C1 segment of cervical spinal cord (tissue), 14 donors: ENCODE measurements at places on chromosomes 2 and 18.

- no peak for DNase-seq
Measured at GRCh38 chr2:212842544-212843185, 304.1 kb upstream of the ERBB4 start.

DNA sequence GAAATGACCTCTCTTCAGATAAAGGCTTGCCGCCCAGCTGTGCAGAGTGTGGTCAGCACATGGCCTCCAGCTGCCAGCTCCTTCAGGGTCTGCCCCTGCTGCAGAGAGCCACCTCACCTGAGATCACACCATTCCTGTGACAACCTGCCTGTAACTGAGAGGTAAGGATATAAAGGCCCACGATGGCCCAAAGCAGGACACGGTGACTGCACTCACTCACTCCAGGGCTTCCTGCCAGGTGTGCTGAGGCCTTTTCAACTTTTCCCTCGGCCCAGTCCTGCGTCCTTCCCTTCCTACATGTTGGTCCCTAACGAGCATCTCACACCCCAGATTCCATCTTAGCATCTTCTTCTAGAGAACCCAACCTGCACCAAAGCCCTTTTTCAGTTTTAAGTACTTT lies 36.2 kb downstream of the ANKRD44 start:
- DNase-seq: no peak

DNA sequence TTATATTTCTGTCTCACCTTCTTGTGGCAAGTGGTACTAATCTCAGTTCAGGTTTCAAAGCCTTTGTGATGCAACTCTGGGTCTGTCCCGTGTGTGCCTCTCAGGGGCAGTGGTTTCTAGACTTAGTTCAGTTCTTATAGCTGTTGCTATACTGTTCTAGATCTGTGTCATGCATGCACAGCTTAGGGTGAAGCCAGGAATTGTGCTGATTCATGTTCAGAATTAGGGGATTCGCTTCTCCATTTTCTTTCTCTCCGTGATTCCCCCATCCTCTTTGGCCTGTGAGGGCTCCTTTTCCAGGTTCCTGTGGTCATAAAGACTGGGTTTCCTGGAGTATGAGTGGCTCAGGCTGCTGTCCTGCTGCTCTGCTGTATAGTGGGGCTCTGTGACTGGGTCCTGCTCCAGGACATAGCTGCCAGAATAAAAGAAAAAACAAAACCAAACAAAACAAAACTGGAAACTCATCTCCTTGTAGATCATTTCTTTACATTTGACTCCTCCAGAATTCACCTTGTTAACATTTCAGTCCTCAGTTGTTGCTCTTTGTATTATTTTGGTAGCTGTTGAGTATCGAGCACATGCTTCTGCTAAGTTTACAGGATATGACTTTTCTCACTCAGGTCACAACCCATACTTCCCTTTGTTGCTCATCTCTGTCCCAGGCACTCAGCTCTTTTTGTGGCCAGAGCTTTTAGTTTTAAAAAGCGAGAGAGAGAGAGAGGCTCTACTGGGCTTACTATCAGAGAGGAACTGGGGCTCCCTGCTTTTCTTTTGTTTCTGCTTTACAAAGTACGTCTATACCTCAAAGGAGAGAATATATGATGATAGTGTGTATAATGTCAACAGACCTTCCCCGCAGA lies 34.2 kb downstream of the CERS6 start:
- DNase-seq: no peak

DNA sequence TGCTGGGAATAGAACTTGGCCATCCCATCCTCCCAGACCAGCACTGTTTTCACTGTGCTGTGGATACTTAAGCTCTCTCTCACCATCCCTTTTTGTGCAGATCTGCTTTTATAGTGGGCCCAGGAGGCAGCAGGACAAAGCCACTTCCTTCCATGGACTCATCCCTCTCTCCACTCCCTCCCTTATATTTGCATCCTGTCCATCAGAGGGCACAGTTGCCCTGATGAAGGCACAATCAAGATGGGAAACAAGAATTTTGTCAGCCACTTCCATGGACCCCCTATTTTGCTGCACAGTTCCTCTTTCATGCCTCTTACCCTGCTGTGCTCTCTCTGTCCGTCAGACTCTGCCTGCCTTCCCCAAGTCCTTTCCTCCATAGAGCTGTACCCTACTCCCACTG lies 338.7 kb downstream of the HRH4 start:
- DNase-seq: no peak

DNA sequence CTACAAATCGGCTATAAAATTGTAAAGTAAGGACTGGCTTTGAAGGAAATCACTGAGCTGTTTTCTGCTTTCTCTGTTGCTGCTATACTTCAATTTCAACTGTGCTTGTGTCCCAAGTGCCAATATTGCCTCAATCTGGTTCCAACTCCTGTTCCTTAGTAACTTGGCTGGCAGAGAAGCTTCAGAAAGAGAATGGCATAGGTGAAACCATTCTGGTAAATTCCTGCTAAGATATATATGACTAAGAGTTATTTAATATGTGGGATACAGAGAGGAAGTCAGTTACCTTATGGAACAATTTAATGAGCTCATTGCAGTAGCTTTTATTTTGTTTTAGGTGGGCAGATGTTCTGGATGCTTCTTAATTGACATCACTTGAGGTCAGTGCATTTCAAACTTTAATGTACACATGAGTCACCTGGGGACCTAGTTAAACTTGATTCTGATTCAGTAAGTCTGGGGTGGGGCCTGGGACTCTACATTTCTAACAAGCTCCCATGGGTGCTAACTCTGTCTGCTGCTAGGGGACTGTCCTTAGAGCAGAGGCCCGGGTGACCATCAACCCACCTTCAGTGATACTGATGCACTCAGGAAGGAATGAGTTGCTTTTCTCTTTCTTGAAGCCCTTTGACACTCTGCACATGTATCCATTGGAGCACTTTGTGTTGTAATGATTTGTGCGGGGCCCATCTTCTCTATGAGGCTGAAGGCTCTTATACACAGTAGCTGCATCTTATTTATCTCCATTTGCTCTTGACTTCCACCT lies 47.6 kb downstream of the LIPG start:
- DNase-seq: no peak

GRCh38 chr18:58669731-58670378 lies 1.4 kb upstream of the MALT1 start:
- no peak for DNase-seq

GRCh38 chr2:128982001-128982400 lies 663.3 kb upstream of the HS6ST1 start:
- DNase-seq: no peak

- no peak for DNase-seq
Measured at GRCh38 chr18:22337306-22337705, 80.4 kb downstream of the CTAGE1 start.

GRCh38 chr2:189424961-189425360 lies 16.3 kb upstream of the WDR75 start:
- no peak for DNase-seq

- DNase-seq: no peak
Measured at GRCh38 chr2:235703711-235704295, 210.0 kb downstream of the AGAP1 start.

DNA sequence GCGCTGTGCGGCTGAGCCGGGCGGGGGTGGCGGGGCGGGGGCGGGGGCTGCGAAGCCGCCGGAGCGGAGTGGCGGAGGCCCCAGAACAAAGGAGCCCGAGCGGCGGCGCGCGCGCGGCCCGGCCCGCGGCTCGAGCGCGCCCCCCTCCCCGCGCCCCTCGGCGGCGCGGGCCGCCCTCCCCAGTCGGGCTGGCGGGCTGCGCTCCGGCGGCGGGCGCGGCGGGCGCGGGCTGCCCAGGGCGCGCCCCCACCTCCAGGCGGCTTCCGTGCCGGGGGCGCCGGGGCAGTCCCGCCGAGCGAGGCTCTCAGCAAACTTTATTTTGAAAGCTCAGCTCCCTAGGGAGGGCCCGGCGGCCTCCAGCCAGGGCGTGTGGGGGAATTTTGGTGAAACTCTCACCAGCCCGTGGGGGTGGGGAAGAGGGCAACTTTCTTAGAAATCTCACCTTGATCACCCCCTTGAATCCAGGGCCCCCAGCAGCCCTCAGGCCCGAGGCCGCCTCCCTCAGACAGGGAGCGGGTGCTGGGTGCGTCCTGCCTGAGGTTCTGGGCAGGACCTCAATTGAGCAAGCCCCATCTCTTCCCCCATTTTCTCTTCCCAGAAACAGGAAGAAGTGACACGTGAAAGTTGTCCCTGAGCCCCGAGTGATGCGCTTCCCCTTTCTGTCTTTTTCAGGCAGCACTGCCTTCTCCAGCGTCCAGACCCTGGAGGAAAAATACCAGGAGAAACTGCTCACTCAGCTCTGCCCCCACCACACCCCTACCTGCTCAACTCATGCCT lies 786 bp downstream of the TET3 start:
- DNase-seq: no peak

DNA sequence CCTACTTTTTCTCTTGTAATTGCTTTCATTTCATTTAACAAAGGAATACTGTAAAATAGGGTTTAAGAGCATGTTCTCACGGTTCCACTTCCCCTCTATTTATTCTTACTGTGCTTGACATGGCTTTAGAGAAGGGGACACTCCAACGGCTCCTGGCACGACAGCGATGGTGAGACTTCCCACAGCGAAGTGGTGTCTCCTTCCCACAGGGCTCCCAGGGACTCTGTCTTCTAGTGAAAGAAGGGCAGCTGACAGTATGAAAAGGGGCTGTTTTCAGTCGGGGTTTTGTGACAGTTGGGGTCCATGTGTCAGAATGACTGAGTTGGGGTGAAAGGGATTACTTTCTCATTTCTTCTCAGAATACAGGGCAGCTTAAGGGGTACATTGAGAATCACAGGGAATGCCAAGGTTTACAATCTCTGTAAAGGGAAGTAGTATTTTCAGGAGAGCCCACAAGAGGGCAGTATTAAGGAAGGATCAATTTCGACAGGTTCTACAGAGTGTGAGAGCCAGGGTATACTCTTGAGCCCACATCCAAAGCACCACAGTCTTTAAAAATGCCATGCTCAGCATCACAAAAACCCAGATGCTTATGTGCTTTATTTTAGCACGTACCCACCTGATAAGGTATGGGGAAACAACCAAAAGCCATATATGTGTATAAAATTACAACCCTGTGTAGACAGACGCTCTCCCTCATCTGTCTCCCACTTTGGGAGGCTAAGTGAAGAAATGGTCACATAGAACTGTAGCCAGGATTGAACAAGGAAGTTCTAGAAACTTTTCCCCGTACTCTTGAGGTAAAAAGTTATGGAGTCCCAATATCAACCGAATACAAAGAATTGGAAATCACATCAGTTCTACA lies 31.3 kb upstream of the RAPGEF4 start:
- DNase-seq: no peak

GRCh38 chr2:200317975-200318374 lies 11.5 kb downstream of the SPATS2L start:
- no peak for DNase-seq

DNA sequence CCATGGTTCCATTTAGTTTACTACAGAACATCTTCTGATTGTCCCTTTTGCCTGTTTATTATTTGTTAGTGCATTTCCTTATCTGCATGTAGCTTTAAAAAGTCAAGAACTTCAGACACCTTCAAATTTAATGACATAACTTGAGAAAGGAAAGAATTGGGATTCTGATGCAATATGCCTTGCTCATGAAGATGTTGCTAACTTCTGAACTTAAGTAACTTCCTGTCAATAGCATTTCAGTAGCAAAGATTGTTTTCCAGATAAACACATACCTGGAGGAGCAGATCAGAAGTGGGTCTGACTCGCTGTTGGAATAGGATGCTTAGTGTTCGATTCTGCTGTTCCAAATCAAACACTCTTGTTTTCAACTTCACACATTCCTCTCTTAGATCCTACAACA lies 190.2 kb upstream of the LYPD1 start:
- no peak for DNase-seq

DNA sequence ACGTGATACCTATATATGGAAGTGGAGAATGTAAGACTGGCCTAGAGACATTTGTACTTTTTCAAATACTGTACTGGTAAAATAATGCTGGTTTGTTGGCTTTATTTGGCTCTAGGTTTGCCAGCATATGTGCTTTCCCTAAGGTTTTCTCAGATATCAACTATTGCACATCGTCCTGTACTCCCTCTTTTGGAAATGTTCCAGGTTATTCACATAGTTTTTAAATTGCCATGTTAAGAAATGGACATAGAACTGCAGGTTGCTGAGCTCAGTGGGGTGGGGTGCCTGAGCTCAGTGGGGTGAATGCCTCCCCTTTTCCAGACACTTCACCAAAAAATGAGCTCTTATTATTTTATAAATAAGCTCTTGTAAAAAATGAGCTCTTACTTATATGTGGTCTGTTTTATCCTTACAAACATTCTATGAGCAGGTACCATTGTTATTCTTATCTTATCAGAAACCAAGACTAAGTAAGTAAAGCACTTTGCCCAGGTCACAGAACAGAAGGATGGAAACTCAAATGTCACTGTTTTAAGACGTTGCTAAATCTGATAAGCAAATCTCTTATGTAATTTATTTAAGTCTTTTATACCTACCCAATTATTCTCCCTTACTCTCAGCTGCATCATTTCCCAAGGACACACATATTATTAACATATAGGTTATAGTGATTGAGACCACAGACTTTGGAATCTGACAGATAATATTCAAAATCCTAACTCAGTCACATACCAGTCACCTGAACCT lies 99.0 kb downstream of the CPS1 start:
- no peak for DNase-seq
